M059J (cell line): ENCODE measurements at places on chromosomes 4 and X.

DNA sequence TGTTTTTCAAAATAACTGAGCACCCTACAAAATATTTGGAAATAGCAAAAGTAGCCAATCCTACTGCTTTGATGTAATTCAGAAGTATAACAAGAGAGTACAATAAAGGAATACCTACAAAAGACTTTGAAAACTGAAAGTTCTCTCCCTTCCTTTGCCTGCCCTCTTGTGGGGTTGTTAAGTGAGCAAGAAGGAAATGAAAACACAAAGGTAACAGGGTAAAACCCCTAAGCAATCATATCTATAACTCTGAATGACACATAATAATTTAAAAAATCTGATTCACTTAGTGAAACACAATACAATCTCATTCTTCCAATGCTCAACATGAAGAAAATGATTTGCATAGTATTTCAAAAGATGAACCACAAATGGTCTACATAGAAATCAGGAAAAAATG lies 98.2 kb downstream of the FRYL start:
- DNase-seq = peak; percentile 36

DNA sequence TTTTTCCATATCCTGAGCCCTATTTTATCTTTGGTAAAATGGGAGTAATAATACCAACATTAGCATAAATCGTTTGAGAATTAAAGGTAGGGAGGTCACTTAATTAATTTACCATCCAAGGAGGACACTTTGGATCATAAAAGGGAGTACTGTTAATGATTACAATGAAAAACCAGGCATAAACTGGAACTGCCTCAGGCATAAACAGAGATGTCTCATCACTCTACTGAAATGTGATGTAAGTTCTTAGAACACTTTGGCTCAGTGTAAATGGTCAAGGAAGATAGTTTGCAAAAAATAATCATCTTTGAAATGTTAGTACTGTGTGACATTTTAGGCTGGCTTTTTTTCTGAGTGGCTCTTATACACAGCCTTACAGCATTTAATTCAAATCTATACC lies 268.7 kb downstream of the SLC39A8 start:
- peak; percentile 32 for DNase-seq

DNA sequence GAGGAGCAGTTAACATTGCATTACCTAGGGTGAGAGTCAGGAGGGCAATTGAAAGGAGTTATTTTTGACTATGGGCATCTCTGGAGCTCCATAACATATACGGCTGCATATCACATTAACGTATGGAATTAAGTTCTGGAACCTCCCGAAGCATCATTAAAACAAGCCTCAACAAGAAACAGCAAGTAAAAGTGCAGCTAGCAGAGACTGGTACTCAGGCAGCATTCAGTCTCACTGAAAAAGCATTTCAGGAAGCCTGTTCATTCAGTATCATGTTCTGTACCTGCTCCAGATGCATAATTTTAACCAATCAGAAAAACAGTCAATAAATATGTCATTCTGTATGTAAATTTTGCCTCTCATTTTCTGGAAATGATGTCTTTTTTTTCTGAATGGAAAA lies 299.6 kb downstream of the EPHA5 start:
- no peak for DNase-seq

- no peak for DNase-seq
Observed at GRCh38 chr4:118226311-118227010, 126.3 kb downstream of the PRSS12 start.

DNA sequence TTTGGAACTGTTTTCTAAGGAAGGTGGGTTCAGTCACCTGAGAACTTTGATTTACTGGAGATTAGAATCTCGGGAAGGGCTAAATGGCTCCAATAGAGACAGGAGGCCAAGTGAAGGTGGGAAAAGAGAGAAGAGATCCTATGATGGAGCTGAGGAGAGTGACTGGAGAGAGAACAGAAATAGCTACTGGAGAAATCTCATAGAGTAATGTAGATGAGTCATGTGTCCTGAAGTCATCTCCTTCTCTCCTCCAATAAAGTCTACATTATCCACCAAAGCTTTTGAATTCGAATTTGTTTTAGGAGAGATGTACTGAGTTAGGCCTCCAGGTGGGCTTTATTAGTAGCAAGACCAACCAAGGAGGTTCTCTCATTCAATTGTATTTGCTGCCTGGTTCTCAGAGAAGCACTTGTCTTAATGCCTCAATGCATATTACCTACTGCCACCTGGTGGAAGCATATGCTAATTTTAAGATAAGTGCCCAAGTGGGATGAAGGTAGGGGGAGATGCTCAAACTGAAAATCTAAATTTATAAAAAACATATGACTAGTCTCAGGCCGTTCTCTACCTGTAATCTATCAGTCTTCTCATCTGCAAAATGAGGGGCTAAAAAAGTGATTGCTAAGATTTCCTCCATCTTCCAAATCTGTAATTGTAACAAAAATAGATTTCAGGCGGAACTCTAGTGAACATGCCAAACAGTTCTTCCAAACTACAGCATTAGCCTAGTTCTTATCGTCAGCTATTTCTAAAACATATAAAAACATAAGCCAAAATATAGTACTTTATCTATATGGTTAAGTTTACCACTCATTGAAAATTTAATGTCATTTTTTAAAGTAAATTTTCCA lies 24.4 kb downstream of the TXK start:
- peak; percentile 66 for DNase-seq

- peak; percentile 95 for DNase-seq
Observed at GRCh38 chrX:24693453-24694202, at the start of gene POLA1. Gene POLA1 (plus strand): TSS chrX:24693918. CDS start chrX:24693962, 44 bp downstream.

DNA sequence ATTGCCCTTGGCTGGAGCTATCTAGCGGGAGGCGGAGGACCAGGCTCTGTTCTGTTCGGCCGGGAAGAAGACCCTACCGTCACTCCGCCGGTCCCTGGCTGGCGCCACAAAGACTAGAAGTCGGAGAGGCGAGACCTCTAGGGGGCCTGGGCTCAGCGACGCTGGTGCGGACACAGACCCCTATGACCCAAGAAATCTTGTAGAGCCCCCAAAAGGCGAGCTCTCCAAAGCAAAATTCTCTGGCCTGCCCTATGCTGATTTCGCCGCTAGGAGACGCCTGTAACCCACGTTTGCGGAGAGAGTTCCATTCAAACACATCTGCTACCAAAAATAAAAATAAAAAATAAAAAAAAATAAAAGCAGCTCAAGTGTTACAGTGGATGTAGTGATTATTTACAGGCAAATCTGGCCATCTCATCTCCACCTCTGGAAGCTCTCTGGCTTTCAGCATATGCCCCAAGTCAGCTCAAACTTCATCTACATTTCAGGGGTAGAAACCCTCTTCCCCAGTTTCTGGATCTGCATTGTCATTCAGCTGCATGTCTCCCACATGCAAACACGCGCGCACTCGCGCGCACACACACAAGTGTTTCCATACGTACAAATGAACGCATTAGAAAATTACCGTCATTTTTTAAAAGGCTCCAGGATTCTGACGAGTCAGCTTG lies 2.4 kb upstream of the PCDH10 start:
- DNase-seq = peak; percentile 45

DNA sequence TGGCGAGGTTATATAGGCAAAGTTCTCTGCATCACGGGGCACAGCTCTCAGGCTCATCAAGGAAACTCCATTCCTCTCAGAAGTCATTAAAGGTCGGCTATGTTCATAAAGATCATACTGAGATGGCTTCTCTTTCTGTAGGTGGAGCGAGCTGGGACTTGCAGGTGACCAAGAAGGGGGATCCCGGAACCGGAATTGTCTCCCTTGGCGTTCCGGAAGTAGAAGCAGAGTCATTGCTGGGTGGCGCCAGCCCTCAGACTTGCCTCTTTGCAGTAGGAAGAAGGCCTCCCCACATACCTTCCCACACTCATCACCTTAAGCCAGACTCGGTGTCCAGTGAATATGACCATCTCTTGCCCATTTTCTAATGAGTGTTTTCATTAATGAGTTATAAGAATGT lies 17.9 kb upstream of the HPGD start:
- DNase-seq = no peak

DNA sequence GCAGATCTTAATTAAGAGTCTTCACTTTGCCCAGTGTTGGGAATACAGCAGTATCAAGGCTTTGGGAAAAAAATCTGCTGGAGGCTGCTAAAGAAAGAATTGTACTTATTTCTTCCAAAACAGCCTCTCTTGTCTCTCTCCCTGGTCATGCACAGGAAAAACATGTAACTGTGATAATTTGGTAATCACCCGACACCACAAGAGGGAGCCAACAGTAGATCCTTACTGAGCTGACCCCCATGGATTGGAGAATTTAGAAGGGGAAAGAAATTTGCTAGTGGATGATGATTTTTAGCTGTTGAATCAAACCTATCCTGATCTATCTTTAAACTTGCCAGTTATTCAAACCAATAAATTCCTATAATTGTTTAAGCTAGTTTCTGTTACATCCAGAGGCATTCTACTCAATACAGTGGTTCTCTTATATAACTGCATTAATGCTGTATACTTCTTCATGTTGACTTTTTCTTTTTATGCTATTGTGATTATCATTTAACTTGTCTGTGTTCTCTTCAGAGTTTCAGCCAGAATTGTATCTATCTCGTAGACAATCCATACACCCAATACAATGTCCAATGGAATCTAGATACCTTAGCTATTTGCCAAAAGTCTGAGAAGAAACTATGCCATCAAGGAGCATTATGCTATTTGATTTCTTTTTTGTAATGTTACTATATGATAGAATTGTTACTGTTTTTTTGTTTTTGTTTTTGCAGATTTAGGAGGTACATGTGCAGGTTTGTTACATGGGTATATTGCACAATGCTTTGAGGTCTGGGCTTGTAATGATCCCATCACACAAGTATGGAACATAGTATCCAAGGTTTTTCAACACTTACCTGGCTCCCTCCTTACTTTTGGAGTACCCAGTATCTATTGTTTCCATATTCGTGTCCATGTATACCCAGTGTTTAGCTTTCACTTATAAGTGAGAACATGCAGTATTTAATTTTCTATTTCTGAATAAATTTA lies 31.3 kb upstream of the ARHGEF38 start:
- DNase-seq = peak; percentile 45

DNA sequence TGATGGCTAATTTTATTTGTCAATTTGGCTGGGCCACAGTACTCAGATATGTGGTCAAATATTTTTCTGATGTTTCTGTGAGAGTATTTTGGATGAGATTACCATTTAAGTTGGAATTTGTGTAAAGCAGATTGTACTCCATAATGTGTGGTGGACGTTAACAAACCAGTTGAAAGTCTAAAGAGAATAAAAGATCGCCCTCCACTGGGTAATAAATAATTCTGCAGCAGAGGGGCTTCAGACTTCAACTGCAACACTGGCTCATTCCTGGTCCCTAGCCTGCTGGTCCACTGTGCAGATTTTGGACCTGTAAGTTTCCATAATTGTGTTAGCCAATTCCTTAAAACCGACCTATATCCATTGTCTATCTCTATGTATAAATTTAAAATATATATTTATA lies 540.3 kb downstream of the PCDH18 start:
- DNase-seq = no peak

DNA sequence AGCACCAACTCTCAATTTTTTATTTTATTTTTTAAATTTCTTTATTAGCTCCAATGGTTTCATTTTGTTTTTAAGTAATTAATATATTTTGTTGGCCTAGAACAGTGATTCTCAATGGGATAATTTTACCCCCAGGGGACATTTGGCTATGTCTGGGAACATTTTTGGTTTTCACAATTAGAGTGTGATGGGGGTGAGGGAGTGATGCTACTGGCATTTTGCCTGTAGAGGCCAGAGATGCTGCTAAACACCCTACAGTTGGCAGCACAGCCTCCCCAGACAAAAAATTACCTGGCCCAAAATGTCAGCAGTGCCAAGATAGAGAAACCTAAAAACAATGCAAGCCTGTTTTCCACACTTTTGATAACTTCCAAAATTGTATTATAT lies 64.6 kb downstream of the HHIP start:
- peak; percentile 62 for DNase-seq

- DNase-seq = peak; percentile 20
Observed at GRCh38 chr4:79042079-79042674, 102.9 kb upstream of the PAQR3 start.
